ENCODE measurements at places on chromosomes 11 and 22. TPM values are rescaled to one million over a fixed set of nuclear protein-coding genes. Genes with fewer than 3 reads are reported as not detected.

TRIM51 gene
- not detected for total RNA-seq

FGF4 gene
- not detected for total RNA-seq

PGA5 gene
- 1.2 TPM for total RNA-seq

SHANK2 gene
- 10.5 TPM for total RNA-seq

TMEM191B gene
- total RNA-seq: 1.3 TPM

VSTM5 gene
- total RNA-seq: 0.56 TPM

DNA sequence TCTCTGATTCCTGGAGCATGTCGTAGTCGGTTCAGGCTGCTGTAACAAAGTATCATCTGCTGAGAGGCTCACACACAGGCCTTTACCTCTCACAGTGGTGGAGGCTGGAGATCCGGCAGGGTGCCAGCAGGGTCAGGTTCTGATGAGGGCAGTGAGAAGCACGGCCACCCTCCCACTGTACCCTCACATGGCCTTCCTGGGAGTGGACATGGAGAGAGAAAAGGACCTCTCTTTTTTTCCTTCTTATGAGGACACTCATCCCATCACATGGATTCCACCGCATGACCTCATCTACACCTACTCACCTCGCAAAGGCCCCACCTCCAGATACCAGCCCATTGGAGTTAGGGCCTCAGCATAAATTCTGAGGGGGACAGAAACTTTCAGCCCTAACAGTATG, 99.5 kb downstream of the BCR start:
- no peak for DNase-seq

GRCh38 chr11:57353446-57353845, 15.3 kb downstream of the P2RX3 start:
- no peak for DNase-seq

DNA sequence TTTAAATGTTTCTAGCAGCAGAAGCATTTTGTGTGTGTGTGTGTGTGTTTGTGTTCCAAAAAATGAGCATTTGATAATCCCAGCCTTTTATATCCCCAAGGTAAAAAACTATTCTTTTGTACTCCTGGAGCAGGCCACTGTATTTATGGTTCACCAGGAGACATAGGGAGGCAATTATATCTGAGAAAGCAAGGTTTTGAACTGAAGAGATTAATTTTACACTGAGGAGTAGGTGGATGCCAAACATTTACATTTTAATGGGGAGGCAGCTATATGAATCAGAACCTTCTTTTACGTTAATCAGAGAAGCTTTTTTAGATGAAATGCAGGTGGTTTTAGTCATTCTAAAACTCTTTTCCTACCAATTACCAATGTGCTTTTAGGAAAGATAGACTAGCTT, 1374.0 kb upstream of the TENM4 start:
- no peak for DNase-seq

DNA sequence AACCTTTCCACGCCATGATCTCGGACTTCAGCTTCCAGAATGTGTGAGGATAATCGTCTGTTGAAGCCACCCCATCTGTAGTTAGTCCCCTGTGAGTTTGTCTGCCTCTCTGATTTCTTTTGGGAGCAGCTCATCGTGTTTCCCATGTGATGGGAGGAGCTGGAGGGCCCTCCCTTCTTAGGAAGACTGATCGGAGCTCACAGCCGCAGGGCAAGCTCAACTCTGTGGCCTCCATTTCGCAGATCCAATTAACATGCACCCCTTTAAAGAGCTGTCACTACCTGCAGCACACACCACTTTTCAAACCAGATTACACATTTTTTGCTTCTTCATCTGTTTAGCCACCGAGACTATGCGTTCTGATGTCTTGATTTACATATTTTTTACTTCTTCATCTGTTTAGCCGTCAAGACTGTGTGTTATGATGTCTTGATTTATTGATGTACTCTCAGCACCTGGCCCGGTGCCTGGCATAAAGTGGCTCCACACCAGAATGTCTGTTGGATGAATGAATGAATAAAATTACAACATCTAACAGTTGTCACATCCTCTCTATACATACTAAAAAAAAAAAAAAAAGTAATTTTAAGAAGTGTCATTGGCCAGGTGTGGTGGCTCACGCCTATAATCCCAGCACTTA, 14.9 kb upstream of the PPFIA1 start:
- no peak for DNase-seq

DNA sequence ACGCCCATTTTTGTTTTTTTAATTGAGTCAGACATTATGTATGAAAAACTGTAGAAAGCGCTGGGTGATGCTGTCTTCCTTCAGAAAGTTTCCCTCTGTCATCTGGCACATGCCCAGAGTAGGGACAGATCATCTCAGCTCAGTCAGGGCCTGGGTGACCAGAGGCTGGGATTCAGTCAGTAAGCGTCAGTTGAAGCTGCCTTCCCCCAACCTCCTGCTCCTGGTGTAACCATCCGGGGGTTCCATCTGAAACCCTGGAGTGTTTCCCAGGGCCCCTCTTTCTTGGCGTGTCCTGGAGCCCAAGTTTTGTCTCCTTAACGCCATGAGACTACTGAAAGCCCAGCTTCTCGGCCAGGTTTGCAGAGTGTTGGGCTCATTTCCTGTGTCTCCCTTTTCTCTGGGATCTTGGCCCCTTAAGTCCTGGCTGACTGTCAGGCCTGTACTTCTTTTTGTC, 10.7 kb downstream of the PPFIA1 start:
- no peak for DNase-seq

DNA sequence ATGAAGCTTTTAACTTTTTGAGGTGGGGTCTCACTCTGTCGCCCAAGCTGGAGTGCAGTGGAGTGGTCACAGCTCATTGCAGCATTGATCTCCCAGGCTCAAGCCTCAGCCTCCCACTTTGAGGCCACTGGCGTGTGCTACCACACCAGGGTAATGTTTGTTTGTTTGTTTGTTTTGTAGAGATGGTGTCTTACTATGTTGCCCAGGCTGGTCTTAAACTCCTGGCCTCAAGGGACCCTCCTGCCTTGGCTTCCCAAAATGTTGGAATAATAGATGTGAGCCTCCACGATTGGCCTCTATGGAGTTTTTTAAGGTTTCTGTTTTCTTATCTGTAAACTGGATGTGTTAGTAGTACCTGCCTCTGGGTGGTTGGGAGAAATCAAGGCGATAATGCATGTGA, 41.4 kb downstream of the MED15 start:
- no peak for DNase-seq

DNA sequence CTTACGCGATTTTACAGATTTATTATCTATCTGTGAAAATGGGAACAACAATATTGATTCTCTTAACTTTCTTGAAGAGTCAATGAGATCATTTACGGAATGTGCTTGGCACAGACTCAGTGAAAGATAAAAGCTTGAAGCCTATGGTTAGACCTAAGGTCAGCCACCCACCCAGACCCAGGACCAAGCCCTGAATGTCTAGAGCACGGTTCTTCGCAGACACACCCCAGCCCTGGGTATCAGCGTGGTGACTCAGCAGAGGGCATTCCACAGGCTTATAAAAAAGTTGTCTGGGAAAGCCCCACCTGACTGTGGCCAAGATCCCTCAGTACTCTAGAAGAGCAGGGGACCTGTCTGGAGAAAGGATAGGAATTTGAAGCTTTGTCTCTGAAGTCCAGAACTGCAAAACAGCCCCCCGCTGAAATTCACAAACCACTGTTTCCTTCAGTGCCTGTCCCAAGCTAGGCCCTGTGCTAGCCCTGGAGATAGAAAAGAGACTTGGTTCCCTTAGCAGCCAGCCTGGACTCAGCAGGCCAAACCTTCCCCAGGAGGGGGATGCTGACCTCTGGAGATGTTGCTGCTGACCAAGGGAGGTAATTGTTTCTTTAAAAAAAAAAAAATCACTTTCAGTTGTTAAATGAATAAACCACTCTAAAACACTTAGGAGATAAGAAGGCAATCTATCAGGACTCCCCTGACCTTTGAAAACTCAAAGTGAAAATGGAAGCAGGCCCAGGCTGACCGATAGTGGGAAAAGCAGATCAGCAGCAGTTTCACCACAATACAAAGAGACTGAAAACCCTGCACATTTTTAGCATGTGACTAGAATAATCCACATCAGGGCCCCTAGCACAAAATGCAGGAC, 114.0 kb downstream of the ABTB2 start:
- DNase-seq: no peak

GRCh38 chr11:110373051-110373702, 56.6 kb upstream of the FDX1 start:
- no peak for DNase-seq

Data from endothelial cell (in vitro differentiated cells).